Pancreas (tissue), 10 donors: ENCODE measurements at places on chromosomes 2 and 18. TPM values are rescaled to one million over a fixed set of nuclear protein-coding genes. Genes with fewer than 3 reads are reported as not detected.

The MEMO1 gene
- 19.3 TPM for polyA plus RNA-seq

The DNMT3A gene
- 10.3 TPM for polyA plus RNA-seq

The PTCD3 gene
- polyA plus RNA-seq: 15.8 TPM

The PFN4 gene
- 0.63 TPM for polyA plus RNA-seq

The DOK6 gene
- polyA plus RNA-seq: 0.15 TPM

The PARD6G gene
- 0.99 TPM for polyA plus RNA-seq

The ZNF397 gene
- 8.9 TPM for polyA plus RNA-seq

The TYMS gene
- polyA plus RNA-seq: 1.3 TPM

The PROM2 gene
- polyA plus RNA-seq: 12.5 TPM

The EIF2AK3 gene
- polyA plus RNA-seq: 21.6 TPM

The RBBP8 gene
- 32.7 TPM for polyA plus RNA-seq

The FTCDNL1 gene
- 1.3 TPM for polyA plus RNA-seq

The KLHL41 gene
- 2.7 TPM for polyA plus RNA-seq

The MALL gene
- 2.5 TPM for polyA plus RNA-seq

The DSG4 gene
- not detected for polyA plus RNA-seq
